ENCODE measurements at places on chromosomes 16 and 17.

- DNase-seq, result no peak
Measured at GRCh38 chr16:20923876-20924275, 23.3 kb downstream of the LYRM1 start.

GRCh38 chr16:4525069-4525468, 13.5 kb downstream of the CDIP1 start:
- no peak for DNase-seq

- no peak for DNase-seq
Measured at GRCh38 chr16:69384974-69385373, 833 bp downstream of the TERF2 start.

GRCh38 chr16:88385831-88386815, 3.4 kb downstream of the ZNF469 start:
- no peak for DNase-seq

DNA sequence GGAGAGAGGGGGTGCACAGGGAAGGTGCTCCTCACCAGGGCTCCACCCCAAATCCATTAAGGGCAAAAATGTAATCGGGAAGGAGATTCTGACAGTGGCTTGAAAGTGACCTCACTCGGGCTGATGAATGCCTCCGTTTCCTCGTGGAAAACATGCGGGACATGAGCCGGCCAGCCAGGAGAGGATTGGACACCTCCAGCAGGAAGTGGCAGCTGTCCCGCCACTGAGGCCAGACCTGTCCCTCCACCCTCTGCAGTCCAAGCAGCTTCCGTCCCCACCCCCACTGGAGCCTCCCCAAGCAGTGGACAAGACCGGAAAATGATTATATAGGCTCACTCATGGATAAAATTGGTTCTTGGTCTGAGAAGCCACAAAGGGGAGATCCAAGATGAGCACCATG, 82.1 kb upstream of the CCL1 start:
- DNase-seq, result no peak

- no peak for DNase-seq
Measured at GRCh38 chr16:14278749-14279148, 207.6 kb downstream of the MRTFB start.

DNA sequence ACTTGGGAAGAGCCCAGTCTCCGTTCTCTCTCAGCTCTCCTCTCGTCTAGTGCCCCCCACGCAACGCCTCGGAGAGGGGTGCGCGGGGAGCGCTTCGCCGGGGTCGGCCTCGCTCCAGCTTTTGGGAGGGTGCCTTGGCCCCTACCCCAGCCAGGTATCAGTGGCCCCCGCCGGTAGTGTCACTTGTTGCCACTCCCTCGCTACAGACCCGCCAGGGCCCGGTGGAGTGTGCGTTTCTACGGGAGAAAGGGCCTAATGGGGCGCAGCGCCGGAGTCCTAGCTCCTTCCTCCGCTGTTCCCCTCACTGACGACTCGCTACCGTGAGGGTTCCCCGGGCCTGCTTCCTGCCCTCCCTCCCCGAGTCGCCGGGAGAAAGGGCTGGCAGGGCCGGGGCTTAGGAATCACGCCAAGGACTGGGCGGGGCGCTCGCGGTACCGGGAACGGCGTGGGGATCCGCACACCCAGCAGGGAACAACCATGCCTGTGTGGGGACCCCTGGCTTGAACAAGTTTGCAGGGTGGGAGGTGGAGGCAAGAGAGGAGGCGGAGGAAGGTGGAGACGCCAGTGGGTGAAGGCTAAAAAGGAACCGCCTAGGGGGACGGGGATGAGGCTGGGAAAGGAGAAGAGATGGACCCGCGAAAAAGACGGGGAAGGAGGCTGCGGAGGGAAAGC, 997 bp upstream of the CDH11 start:
- DNase-seq, result no peak

DNA sequence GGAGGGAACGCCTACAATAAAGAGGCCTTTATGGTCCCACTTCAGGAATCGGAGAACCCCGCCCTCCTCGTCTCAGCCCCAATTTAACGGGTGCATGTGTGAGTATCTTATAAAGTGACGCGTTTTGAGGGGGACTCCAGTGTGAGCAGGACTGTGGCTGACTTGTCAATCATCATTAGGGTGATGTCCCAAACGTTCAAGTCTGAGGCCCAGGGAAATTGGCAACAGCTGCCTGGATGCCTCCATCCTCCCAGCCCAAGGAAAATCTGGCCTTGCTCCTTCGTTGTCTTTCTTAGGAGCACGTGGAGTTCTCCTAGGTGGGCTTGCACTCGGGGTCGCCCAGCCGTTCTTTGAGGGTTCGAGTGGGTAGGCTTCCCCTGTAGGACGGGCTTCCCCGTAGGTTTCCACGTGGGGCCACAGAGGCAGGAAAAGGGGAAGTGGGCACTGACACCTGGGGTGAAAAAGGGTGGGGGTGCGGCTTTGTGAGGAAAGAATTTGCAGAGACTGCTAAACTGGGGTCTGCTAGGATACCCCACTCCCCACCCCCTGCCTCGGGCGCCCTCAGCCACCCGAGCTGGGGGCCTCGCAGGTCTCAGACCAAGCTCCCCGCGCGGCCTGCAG, 561 bp upstream of the HERPUD1 start:
- peak; percentile 46 for DNase-seq

DNA sequence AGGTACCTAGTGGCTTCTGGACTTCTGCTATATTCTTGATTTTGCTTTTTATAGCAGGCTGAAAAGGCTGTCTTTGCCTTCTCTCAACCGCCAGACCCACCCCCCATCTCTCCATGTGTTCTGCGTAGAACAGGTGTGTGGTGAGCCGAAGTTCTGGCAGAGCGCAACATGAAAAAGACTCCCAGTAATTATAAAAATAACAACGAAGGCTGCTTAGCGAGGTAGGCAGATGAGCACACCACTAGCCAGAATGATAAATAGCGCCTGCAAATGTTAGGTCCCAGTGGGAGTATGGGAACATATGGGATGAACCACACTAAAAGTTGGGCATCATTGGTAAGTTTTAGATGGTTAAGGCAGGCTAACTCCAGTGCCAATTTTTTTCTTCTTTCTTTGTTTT, 14.0 kb upstream of the RBFOX1 start:
- no peak for DNase-seq

- no peak for DNase-seq
Measured at GRCh38 chr17:53765609-53766008, 57.1 kb upstream of the KIF2B start.

DNA sequence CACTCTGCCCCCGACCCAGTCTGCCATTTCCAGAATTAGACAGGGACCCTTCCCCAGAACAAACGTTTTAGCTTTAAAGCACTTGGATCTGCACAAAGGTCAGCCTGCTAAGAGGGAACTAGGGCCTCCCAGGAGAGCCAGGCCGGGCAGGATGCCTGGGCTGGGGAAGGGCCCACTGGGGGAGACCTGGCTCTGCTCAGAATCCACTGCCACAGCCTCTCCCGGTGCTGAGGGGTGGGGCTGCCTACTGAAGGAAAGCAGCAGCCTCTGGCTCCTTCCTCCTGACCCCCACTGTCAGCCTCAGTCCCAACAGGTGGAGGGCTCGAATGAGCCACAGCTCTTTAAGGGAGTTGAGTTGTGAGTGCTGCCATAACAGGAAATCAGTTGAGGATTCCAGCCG, 1.7 kb downstream of the YBX2 start:
- no peak for DNase-seq

- DNase-seq, result peak; percentile 68
Measured at GRCh38 chr17:67475161-67475937, 98.3 kb downstream of the PITPNC1 start.

- no peak for DNase-seq
Measured at GRCh38 chr17:28347261-28347891, 10.0 kb downstream of the POLDIP2 start.

DNA sequence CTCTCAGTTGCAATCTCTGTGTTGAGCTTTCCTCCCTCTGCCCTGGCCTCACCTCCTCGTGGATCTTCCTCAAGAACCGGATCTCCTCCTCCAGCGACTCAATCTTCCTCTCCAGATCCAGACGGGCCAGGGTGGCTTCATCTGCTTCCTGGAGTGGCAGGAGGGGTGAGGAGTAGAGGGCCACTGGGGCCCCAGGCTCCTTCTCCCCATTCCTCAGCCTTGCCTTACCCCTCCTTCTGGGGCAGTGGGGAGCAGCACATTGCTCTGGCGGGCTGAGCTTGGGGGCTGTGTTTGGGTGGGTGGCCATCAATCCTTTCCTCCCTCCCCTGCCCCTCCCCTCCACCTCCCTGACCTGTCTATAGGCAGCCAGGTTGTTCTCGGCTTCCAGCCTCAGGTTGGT, 1.6 kb downstream of the GFAP start:
- DNase-seq, result no peak

GRCh38 chr17:64400642-64401041, 10.0 kb upstream of the PECAM1 start:
- no peak for DNase-seq

- no peak for DNase-seq
Measured at GRCh38 chr17:3852561-3852960, 6.5 kb upstream of the NCBP3 start.

DNA sequence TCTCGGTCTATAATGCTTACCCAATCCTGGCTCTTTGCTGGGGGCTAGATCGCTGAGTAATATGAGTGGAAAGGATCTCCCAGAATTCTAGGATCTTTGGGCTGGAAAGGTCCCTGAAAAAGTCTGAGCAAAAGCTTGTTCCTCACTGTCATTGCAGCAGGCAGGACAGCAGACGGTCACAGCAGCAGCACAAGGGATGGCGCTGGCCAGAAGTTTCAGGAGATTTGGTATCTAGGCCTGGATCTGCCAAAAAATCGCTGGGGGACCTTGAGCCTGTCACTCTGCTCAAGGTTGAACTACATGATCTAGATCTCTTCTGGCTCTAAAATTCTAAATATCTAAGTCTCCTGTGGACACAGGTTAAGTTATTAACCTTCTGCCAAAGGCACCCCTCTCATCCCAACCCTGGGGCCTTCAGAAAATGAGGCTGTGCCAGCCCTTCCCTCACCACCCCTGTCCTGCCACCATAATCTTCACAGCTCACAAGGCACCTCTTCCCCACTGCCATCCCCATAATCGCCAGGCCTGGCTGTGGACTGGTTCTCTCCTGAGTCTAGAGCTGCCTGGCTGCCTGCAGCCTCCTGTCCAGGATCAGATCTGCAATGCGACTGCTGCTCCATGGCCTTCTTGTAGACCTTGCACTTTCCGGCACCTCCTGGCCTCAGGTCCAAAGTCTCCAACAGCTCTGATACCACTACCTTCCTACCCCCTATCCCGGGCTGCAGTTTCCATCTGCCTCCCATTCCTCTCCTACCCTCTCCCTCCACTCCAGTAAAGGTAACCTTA, 10.2 kb downstream of the MYO18A start:
- DNase-seq, result no peak

DNA sequence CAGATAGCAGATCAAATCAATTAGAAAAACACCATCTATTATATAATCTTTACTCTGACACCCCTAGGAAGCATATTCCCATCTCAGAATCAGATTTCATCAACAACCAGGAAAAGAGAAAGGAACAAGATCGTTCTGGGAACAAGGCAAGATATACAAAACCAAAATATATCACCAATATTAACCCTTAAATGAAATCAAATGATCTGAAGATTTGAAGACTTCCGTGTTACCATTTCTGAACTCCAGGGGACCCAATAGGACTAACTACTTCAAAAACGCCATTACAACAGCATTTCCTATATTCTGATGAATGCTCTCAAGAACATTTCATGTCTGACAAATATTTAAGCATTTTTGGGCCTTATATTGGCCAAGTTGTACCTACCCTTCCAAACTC, 624.2 kb upstream of the ZFHX3 start:
- DNase-seq, result no peak

DNA sequence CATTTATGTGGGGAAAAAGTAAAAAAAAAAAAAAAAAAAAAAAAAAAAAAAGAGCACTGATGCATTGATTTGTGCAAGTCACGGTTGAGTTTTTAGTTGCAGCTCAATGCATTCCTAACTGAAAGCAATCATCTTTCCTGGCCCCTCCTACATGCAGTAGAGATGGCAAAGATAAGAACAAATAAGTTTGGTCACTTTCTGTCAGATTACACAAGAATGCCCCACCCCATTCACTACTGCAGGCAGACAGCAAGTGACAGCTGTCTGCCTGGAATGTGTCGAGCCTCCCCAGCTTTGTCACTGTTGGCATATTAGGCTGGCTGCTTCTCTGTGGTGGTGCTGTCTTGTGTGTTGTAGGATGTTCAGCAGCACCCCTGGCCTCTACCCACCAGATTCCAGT, 243.5 kb downstream of the FOXL1 start:
- DNase-seq, result no peak

DNA sequence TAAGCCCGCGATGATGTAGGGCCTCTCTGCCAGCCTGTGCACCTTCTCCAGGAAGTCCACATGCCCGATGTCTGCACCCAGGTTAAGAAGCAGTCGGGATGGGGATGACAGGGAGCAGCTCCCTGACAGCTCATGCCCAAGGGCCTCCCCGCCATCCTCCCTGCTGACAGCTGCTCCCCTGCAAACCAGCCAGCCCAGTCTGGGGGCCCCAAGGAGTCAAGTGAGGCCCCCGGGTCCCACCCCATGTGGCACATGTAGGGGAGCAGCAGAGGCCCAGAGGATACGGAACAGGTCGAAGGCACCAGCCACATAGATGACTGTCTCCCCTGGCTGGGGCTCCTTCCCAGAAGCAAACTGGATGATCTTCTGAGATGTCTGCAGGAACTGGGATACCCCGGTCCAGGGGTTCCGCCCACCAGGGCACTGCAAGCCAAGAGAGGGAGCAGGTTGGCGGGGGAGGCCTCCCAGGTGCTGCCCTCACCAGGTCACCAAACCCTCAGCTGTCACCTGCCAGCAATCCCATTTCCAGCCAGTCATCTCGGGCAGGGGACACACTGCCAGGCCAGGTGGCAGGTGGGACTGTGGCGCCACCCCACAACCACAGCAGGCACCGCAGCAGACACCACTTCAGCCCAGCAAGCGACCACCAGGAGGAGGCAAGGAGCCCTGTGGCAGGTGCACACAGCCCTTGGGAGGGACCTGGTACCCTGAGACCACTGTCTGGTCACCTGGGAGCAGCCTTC, 4.6 kb downstream of the PCYT2 start:
- DNase-seq, result no peak

DNA sequence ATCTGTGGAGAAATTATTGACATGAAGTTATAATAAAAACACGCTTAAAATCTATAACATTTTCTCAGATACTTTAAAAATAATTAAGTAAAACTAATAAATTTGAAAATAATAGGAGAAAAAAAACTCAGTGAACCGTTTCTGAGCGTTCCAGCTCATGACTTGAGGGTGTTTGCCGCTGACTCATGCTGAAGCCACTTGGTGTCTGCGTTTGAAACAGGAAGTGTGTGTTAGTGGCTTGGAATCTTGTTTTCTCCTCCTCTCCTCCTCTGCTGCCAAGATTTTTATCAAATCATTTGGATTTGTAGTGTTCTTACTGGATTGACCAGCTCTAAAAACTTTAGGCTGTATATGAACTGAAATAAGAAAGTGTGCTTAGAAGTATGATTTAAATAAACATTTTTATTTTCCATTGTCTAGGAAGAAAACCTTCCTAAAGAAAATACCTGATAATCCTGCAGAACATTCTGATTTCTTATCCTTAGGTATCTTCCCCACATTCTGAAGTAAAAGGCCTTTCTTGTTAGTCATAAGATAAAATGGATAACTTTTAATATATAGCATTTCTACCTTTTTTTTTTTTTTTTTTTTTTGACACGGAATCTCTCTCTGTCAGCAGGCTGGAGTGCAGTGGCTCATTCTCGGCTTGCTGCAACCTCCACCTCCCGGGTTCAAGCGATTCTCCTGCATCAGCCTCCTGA, 30.8 kb downstream of the USP10 start:
- DNase-seq, result peak; percentile 74

- peak; percentile 42 for DNase-seq
Measured at GRCh38 chr16:11624636-11625607, 38.2 kb upstream of the LITAF start.
